ENCODE measurements at places on chromosomes 13 and 19. TPM values are rescaled to one million over a fixed set of nuclear protein-coding genes. Genes with fewer than 3 reads are reported as not detected.

- DNase-seq = no peak
These were observed 26.3 kb downstream of the SIPA1L3 start for GRCh38 chr19:37932985-37933936.

DNA sequence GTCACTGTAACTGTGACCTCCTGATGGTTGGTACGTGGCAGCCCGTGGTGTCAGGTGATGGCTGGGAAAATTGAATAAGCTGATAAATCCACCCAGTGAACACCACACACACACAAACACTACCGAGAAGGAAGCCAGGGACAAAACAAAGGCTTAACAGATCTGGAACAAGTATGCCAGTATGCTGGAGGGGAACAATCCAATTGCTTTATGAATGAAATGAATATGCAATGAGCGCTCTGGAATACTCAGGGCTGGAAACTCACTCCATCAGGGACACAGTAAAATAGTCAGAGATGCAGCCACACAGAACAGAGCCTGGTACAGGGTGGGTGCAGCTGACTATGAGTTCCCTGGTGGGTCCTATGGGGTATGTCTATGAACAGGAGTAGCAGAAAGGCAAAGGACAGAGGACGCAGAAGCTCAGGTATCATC lies 16.7 kb downstream of the TMTC4 start:
- DNase-seq = no peak

- DNase-seq = no peak
These were observed 105.6 kb upstream of the SERP2 start for GRCh38 chr13:44267980-44268379.

- DNase-seq = no peak
These were observed 1.4 kb downstream of the ELAVL1 start for GRCh38 chr19:8004001-8004400.

DNA sequence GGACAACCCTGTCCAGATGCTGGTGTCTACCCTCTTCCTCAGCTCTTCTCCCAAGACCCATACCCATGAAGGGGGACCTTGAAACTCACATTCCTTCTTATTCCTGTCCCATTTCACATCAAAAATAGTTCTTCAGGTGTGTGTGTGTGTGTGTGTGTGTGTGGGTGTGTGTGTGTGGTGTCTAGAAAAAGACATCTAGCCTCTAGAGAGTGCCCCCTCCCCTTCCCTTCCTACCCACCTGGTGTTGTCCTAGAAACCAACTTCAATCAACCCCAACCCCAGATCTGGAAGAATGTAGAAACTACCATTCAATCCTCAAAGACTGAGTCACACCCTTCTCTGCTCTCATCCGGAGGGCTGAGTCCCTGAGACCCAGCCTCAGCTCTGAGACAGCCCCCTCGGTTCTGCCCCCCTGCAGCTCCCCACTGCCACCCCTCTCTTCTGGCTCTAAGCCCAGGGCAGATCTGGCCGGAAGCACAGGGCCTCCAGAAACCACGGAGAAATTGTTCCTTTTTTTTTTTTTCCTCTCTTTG lies 3.5 kb downstream of the KCNN4 start:
- DNase-seq = no peak

The PLVAP gene
- 7.4 TPM for total RNA-seq
